ENCODE measurements at places on chromosomes 12 and 14.
A peak's percentile ranks its signal among the peaks of the same experiment; 100 is the strongest.

GRCh38 chr12:58479401-58479800 is 440.9 kb downstream of the LRIG3 start:
- DNase-seq = no peak

- DNase-seq = no peak
Measured at GRCh38 chr14:53215101-53215500, 62.0 kb upstream of the DDHD1 start.

- no peak for DNase-seq
Measured at GRCh38 chr14:89085231-89085731, 260.8 kb downstream of the TTC8 start.

- no peak for DNase-seq
Measured at GRCh38 chr12:14577344-14577743, 9.7 kb upstream of the PLBD1 start.

DNA sequence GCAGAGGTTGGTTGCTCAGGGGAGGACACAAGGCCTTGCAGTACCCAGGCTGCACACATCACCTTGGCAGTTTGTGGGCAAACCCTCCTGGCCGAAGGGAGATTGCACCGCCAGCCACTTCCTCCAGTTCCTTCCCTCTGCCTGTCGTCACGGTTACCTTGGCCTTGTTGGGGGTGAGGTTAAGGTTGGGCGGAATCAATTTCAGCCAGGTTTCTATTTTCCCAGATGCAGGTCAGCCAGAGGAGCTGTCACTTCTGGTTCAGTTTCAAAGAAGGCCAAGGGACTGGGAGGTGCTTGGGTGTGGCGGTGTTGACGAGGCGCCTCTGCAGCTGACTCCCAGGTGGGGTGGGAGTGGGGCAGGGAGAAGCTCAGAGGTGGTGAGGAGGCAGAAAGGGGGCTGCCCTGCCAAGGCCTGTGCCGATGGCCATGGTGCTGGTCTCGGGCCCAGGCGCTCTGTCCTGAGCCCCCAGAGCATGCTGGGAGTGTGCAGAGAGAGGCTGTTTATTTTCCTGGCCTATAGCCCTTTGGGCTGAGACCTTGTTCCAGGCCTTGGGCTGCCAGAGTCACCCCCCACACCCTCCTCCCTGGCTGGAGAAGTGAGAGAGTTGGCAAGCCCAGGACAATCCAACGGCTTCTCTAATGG is 31.4 kb downstream of the JDP2 start:
- no peak for DNase-seq

- no peak for DNase-seq
Measured at GRCh38 chr14:104806625-104807465, 5.9 kb downstream of the ZBTB42 start.

- DNase-seq = no peak
Measured at GRCh38 chr12:39643052-39643451, 23.4 kb upstream of the ABCD2 start.

DNA sequence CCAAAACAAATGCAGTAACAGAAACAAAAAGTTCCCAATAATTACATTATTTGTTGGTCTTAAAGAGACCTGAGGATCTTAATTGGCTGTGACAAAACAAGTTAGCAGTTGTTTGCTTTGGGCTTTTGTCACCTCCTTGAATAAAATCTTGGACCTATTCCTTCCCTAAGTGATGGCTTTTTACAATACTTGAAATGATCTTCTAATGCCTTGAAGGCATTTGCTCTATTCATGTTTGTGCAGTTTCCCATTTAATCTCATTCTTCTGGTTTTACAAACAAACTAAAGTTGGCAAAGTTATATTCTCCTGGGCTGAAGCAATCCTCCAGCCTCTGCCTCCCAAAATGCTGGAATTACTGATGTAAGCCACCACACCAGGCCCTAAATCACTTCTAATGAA is 98.8 kb downstream of the OSBPL8 start:
- no peak for DNase-seq

DNA sequence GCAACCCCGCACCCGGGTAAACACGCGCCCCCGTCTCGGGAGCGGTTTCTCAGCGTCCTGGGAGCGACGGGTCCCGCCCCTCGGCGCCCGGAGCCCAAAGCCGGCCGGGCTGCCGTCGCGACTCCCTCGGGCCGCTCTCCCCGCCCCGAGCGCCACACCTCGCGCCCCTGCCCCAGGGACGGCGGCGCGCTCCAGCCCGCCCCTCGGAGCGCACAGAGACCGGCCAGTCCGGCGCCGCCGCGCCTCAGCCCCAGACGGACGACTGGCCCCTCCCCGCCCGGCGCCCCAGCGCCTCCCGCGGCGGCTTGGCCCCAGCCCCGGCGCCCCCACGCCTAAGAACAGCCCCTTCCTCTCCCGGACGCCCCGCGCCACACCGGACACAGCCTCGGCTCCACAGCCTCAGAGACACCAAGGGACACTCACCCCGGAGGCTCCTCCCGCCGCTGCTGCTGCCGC is 411 bp downstream of the BTBD7 start:
- no peak for DNase-seq

DNA sequence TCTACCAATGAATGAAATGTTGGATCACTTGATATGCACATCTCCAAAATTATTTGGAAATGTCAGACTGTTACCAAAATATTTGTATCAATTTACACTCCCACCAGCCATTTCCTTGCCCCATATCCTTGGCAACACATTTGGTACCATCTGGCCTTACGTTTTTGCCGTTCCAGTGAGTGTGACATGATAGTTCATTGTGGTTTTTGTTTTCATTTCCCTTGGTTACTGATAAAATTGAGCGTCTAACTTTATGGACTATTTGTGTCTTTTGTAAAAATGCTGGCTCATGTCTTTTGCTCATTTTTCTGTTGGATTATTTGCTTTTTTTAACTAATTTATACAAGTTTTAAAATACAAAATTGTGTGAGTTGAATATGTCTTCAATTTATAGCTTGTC is 11.0 kb downstream of the KLHDC1 start:
- no peak for DNase-seq

- no peak for DNase-seq
Measured at GRCh38 chr12:103130564-103130963, 173.1 kb downstream of the ASCL1 start.

- no peak for DNase-seq
Measured at GRCh38 chr12:25970082-25970481, 11.6 kb downstream of the RASSF8 start.

DNA sequence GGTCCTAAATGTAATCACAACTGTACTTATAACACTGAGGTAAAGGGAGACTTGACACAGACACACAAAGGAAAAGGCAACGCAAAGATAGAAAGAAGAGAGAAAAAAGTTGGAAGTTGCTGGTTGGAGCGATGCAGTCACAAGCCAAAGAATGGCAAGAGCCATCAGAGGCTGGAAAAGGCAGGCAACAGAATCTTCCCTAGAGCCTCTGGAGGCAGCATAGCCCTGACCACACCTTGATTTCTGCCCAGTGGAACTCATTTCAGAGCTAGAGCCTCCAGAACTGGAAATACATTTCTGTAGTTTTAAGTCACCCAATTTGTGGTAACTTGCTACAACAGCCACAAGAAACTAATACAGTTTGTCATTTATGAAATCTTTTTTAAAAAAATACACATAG is 89.2 kb downstream of the PUS7L start:
- DNase-seq = no peak

DNA sequence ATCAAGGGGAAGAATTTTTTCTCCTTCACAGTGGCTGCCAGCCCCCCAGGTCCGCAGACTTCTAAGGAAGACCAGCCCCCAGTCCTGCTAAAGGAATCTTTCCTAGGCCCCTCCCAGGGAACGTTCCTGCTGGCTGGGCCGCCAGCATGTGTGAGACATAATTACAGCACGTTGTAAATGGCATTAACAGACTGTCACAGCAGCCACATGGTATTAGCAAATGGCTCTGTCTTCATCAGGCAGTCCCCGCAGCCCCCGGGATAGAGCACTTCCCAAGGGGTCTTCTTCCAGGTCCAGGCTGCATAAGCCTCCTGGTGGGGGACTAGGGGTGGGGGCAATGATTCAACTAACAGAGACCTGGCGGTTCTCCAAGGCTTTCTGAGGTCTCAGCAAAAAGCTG is 34.9 kb upstream of the FAM222A start:
- DNase-seq = no peak

- DNase-seq = no peak
Measured at GRCh38 chr14:65704850-65705249, 292.3 kb downstream of the FUT8 start.

- no peak for DNase-seq
Measured at GRCh38 chr14:103194256-103195045, 71.2 kb downstream of the TNFAIP2 start.

DNA sequence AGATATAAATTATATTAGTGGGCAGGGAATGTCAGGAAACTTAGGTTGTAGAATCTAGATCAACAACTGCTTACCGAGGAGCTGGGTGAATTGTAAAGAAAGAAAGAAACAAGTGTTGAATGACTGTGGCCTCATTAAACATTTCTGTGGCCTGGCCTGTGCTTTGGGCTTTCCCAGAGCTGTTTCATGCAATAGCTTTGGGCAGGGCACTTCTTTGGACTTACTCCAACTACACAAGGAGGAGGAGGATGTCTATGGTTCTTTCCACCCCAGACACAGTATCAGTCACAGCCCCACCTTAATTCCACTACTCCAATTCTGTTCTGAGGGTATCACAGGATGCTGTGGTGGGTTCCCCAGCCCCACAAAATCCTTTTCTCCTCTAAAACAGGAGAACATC is 38.0 kb downstream of the DPF3 start:
- no peak for DNase-seq

DNA sequence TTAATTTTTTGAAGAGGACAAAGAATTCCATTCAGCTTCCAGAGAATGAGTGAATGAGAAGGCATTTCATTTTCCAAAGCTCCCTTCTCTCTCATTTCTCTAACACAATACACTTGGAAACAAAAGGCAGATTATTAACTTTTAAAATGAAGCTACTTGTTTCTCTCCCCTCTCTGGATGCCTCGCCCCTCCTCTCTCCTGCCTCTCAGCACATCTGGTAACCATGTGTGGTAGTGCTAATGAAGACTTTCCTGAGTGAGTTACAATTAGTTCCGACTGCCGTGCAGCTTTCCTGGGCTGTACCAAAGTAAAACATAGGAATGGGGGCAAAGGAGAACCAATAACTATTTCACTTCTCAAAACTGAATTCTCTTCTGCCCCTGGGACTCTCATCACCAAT is 84.7 kb upstream of the SOX5 start:
- DNase-seq = no peak

DNA sequence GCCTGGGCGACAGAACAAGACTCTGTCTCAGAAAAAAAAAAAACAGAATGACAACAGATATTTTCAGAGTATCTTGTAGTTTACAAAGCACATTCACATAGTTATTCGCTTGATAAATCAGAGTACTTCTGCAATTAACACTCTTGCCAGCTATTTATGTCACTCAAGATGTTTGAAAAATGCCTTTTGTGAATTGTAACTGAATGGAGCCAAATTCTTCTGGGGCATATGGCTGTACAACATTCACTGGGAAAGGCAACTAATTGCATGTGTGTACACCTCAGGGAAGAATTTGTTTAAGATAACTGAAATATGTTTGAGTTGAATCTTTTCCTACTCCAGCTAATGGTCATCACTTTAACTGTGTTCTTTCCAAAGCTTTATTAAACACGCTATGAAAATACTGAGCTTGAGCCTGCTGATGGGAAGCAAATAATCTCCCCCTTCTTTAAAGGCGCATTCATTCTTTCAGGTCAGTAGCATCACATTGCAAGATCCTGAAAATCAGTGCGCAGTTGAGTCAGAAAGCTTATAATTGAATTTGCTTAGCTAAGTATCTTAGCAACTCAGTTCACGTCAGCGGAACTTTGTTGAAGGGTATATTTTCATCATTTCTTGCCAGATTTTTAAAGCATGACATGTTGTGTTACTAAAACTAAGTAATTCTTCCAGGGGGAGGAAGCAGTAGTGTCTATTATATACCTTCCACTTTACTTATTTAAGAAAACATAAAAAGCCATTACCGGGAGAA is 66.6 kb downstream of the SINHCAF start:
- no peak for DNase-seq

DNA sequence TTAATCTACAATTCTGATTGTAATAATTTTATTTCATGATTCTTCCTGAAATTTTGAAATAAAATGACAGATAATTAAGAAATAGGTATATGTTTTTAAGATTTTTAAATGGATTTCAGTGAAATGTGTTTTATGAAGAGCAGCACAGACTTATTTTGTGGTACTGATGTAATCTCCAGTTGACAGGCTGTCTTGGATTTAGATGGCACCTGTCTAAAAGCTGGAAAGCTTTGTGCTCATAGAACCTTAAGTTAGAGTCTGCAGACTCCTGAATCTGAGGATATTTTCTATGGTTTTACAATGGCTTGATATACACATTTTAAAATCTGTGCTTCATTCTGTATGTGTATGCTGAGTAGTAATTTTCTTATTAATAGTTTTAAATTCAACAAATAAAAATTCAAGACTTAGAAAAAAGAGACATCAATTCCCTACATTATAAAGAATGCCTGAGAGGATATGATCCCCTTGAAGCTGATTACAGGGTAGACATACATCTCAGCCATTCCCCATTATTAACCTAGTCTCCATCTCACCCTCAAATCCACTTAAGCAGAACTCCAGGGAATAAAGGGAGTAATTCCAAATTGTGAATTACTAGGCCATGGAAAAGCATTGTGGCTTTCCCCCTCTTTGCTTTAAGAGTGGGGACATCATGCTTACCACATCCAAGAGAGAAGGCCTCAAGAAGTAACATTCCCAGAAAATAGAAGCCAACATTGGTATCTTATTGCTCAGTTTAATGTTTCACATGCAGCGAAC is 33.7 kb upstream of the ACSS3 start:
- no peak for DNase-seq

DNA sequence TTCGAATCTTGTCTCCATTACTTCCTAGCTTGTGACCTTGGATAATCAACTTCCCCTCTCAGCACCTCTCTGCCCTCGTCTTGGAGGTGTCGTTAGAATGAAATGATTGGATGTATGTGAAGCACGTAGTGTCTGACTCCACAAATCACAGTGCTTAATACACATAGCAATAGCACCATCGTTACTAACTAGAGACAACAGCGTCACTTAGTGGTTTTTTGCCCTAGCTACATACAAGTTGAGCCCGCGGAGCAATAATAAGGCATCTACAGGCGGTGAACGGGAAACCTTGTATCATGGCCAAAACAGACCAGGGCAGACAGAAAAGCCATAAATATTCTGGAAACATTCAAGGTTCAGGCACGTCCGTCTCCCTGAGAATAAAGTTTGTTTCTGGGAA is 154.9 kb downstream of the ASCL4 start:
- no peak for DNase-seq

GRCh38 chr12:47980197-47980596 is 16.8 kb downstream of the TMEM106C start:
- DNase-seq = no peak

- DNase-seq = peak; percentile 73
Measured at GRCh38 chr14:92951912-92952471, 29.0 kb downstream of the CHGA start.

Measured in stimulated activated CD4-positive, alpha-beta T cell treated with anti-CD3 and anti-CD28 coated beads, Interleukin-1b, Interleukin-23, amount 100 ng/mL, for 1 hour (primary cell).